ENCODE measurements at places on chromosomes 5 and 9. TPM values are rescaled to one million over a fixed set of nuclear protein-coding genes. Genes with fewer than 3 reads are reported as not detected.

The PHF2 gene
- total RNA-seq: 34.6 TPM

The BTNL9 gene
- 0.66 TPM for total RNA-seq

The NIPSNAP3A gene
- 6.8 TPM for total RNA-seq

The PHYHD1 gene
- total RNA-seq: 3.8 TPM

The PCDHA2 gene
- not detected for total RNA-seq

The TICAM2 gene
- total RNA-seq: 1.7 TPM

The S1PR3 gene
- 0.23 TPM for total RNA-seq

The ENG gene
- 8.8 TPM for total RNA-seq

The FAF2 gene
- 27.7 TPM for total RNA-seq

The DAPK1 gene
- 4.2 TPM for total RNA-seq

The GLRA1 gene
- total RNA-seq: not detected

The BTNL3 gene
- total RNA-seq: not detected

The LHX3 gene
- not detected for total RNA-seq

The ZNF454 gene
- not detected for total RNA-seq

The TESK1 gene
- total RNA-seq: 47.6 TPM

The FAM81B gene
- not detected for total RNA-seq

The PCDHB13 gene
- not detected for total RNA-seq

The FOXD4L4 gene
- not detected for total RNA-seq

The DNM1 gene
- total RNA-seq: 2.8 TPM

The OLFML2A gene
- total RNA-seq: not detected

The CAPSL gene
- not detected for total RNA-seq

The ABL1 gene
- 40.0 TPM for total RNA-seq

The SMARCA2 gene
- total RNA-seq: 272 TPM

The APBA1 gene
- total RNA-seq: 1.8 TPM

The FANCC gene
- 4.2 TPM for total RNA-seq

The TNFSF8 gene
- 44.6 TPM for total RNA-seq

The ISL1 gene
- not detected for total RNA-seq

The FCN1 gene
- total RNA-seq: 0.25 TPM

The PFN3 gene
- total RNA-seq: not detected

The FBP1 gene
- 3.8 TPM for total RNA-seq

The INSYN2B gene
- not detected for total RNA-seq

The TARS1 gene
- total RNA-seq: 119 TPM

The IRX2 gene
- total RNA-seq: not detected

The RLN2 gene
- total RNA-seq: 4.5 TPM

The PCDHB3 gene
- total RNA-seq: not detected

The PCDHGB3 gene
- 0.85 TPM for total RNA-seq

The NUDT12 gene
- 0.77 TPM for total RNA-seq

The ZNF354C gene
- 8.4 TPM for total RNA-seq

The SHOC1 gene
- not detected for total RNA-seq

The SAXO1 gene
- 0.19 TPM for total RNA-seq

The SOHLH1 gene
- not detected for total RNA-seq

The TEX48 gene
- not detected for total RNA-seq

The NUTM2F gene
- not detected for total RNA-seq

The FOXD4L6 gene
- total RNA-seq: not detected

The IFNA2 gene
- total RNA-seq: not detected

The IFNA13 gene
- not detected for total RNA-seq

The PAX5 gene
- 2.4 TPM for total RNA-seq

The SMIM33 gene
- 0.19 TPM for total RNA-seq

The CCDC152 gene
- 3.6 TPM for total RNA-seq

The KLHL9 gene
- 26.0 TPM for total RNA-seq

The BAAT gene
- not detected for total RNA-seq

The LCN15 gene
- total RNA-seq: not detected

The KCNN2 gene
- not detected for total RNA-seq

The LTC4S gene
- 6.3 TPM for total RNA-seq

The IL9 gene
- not detected for total RNA-seq

Data from T-cell (primary cell).